ENCODE measurements at places on chromosomes 3 and 15.

GRCh38 chr15:38885001-38885400 lies 320.4 kb upstream of the RASGRP1 start:
- no peak for DNase-seq

GRCh38 chr3:72174040-72174439 lies 389.1 kb upstream of the PROK2 start:
- no peak for DNase-seq

DNA sequence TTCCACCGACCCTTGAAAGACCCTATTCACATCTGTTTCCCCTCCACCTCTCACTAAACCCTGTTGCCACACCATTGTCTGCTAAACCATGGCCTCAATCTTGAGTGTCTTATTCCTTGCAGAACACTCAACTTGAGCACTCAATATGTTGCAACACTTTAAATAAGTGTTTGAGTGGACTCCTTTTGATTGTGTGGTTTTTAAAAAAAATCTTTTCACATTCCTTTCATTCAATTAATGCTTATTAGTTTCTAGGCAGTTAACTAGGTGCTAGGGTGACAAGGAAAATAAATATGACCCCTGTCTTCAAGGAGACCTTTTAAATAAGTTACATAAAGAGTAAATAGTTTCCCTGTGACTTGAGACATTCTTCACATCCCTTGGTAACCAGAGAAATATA lies 13.3 kb upstream of the HHLA2 start:
- no peak for DNase-seq

DNA sequence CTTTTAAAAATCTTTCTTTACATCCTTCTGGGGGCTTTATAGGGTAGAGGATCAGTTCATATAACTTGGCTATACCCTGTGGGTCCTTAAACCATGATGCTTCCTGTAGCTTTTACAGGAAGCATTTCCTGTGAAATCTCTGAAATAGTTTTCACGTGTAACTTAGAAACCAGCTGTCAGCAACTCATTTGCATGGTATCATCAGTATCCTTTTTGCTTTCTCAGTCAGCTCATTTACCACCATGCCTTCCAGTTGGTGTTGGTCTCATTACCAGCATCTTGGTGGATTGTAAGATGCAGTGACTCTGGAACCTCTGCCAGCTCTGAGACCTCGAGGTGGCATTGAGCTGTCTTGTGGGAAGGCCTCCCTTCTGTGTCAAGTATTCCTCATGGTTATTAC lies 96.7 kb upstream of the MYZAP start:
- DNase-seq = no peak

GRCh38 chr3:133572158-133573053 lies 1.1 kb upstream of the CDV3 start:
- DNase-seq = no peak

DNA sequence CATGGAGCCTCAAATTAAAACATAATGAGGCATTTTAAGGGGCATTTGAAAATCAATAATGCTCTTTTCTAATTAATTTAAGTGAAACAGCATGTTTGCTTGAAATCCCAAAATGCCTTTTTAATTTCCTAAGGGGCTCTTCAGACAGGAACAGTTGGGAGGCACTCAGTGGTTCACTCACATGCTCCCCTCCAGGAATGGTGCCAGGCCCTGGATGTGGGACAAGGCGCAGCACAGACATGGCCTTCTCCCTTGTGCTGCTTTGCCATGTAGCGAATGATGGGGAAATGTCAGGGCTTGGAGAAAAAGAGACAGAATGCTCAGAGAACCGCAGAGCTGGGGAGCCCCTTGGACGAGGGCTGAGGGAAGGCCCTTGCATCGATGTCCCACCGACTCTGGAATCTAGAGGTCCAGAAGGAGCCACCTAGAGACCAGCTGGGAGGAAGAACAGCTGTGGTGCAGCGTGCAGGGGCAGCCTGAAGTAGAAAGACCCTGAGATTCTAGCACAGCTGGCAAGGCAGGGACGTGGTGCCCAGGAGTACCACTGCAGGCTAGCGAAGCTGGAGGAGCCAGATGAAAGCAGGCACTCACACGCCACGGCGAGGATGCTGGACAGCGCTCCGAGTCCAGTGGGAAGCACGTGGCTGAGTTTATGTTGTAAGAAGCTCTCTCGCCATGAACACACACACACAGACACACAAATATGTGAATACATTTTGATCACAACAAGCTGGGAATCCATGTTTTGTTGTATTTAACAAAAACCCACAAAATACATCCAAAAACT lies 27.0 kb downstream of the NSMCE3 start:
- no peak for DNase-seq

- DNase-seq = no peak
These were observed 270.0 kb upstream of the TBC1D5 start for GRCh38 chr3:18012436-18012835.

DNA sequence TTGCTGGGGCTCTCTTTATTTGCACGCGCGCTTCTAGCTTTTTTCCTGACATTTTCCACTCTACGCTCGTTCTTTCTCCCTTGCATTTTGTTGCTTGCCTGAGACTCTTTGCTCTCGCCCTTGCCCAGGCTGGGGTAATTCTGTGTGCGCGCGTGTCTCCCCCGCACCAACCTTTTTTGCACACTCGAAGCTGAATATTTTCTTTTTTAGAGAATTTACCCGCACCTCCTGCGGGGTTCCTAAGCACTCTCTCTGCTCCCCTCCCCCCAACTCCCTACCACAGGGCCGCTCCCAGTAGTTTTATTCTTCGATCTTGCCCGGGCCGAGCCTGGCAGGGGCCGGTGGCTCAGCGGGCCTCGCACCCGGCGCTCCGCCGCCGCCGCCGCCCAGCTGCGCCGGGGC lies 732 bp downstream of the FAM43A start:
- no peak for DNase-seq

DNA sequence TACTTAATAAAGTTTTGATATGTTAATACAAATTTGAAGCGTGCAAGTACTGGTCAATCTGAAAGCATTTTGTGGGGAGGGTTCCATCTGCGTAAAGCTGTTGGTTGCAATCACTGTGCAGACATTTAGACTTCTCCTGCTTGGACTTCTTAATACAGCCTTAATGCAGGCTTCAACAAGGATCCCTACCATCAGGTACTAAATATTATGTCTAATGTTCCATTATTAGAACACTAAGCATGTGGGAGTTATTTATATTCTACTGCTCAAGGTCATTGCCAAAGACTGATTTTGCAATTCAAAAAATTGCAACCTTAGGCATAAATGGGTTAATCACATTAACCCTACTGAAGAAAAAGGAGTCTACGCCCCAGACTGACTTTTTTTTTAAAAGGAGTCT lies 73.9 kb upstream of the MYO5C start:
- no peak for DNase-seq

- DNase-seq = no peak
These were observed 355.6 kb downstream of the CNTN6 start for GRCh38 chr3:1448443-1448842.

- no peak for DNase-seq
These were observed 20.8 kb upstream of the APH1B start for GRCh38 chr15:63256433-63257274.

DNA sequence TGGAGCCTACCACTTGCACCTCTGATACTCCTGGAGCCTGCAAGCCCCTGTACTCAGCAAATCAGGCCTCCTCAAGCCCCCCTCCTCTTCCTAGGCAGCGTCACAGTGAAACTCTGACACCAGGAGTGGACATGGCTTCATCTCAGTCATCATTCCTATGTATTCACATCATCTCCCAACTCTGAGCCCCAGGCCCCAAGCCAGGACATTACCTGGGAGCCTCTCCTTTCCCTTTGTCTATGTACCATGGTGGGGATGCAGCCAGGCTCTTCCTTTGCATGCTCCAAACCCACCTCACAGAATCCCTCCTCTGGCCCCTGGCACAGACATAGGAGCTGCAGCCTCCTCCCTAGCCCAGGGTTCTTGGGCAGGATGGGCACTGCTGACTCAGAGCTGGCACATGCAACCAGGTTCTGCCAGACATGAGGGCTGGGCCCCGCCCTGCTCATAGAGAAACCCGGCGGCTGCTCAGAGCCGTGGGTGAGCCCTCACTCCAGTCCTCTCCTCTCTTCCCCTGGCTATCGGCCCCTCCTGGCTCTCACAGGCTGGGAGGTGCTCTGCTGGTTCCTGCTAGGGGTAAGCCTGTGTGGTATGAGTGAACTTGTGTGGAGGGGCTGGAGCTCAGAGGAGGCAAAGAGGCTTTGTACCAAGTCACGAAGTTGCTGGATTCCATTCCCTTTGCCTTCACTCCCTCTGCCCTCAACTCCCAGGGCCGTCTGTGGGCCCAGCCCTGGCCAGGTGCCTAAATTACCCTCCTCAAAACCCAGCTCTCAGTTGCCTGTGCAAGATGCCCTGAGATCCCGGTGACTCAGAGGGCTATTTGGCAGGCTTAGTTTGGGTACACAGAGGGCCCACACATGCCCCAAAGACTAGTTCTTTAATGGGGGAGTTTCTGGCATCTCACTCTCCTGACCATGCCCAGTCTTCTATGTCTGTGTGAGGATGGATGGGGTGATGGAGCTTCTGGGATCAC lies 1.9 kb upstream of the PLCD1 start:
- no peak for DNase-seq
